ENCODE measurements at places on chromosomes 5 and 9.
A peak's percentile ranks its signal among the peaks of the same experiment; 100 is the strongest.

GRCh38 chr5:180353048-180353979 is at the start of gene GFPT2:
Gene GFPT2 (minus strand): TSS chr5:180353336. CDS start chr5:180353217, 119 bp downstream.
- DNase-seq: peak; percentile 68

DNA sequence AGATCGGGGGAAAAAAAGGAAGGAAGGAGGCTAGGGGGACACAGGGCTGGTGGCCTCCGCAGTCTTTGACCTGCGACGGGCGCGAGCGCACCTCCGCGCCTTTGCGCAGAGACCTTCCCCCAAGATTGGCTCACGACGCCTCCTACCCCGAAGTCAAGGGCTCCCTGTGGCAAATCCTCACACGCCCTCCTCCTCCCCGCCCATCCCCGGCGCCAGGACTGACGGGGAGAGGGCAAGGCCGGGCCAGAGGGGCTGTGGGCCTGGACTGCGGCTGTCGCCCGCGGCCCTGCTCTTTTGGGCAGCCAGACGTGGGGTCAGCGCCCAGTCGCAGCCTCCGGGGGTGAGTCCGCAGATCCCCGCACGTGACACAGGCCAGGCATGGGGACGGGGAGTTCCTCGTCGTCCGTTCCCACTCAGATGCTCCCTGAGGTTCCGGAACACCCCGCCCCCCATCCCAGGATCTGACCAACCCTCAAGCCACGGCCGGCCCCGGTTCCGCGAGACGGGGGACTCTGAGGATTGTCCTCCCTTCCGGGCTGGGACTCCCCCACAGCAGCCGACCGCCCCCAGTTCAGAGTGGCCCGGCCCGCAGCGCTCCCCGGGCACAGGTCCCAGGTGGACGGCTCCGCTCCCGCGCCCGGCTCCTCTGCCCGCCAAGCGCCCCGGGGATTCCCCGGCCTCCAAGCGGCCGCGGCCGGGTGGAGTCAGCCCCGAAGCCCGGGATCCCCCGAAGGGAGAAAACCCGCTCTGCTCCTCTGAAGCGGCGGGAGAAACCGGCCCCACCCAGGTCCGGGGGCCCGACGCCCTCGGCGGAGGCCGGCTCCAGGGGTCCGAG is 543 bp upstream of the ANKRD33B start:
- no peak for DNase-seq

DNA sequence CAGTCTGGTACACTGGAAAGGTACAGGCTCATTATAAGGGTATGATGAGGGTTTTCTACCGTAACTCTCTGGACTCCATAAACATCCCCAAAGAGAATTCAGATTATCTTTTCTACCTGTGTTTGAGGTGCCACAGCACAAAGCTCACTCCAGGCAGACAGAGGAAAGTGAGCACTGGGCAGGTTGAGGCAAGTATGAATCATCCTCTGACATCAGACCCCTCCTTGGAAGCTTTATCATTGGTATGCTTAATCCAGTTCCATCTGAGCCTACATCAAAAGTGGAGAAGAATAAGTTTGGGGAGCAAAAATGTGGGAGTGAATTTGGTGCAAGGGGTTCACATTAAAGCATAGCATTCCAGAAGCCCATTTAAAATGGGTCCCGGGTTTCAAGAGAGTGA is 21.7 kb downstream of the C9orf152 start:
- DNase-seq: no peak

DNA sequence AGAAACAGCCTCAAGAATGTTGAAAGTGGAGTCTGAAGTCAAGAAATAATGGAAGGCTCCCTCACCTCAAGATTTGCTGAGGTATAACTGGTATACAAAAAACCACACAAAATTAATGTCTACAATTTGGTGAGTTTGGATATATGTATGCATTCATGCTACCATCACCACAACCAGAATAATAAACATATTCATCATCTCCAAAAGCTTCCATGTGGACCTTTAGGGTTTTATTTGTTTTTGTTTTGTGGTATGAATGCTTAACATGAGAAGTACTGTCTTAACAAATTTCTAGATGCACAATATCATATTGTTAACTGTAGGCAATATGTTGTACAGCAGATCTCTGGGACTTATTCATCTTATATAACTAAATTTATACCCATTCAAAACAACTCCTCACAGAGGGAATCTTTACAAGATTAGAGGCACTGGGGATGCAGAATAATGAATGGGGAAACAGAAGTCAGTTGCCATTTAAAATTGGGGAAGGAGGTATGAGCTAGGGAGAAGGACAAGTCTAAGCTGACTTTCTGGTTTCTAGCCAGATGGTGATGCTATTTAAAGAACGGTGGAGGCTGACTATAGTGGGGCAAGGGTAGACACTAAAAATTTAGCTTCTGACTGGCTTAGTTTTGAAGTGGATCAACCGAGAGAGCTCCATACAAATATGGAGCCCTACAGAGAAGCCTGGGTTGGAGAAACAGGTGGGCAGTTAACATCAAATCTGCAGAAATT is 213.9 kb downstream of the BNC2 start:
- DNase-seq: no peak

All from fibroblast of skin of left quadriceps (primary cell).